ENCODE measurements at places on chromosomes 5 and 9.

- DNase-seq: no peak
These were observed 252.4 kb upstream of the NFIL3 start for GRCh38 chr9:91676046-91676445.

DNA sequence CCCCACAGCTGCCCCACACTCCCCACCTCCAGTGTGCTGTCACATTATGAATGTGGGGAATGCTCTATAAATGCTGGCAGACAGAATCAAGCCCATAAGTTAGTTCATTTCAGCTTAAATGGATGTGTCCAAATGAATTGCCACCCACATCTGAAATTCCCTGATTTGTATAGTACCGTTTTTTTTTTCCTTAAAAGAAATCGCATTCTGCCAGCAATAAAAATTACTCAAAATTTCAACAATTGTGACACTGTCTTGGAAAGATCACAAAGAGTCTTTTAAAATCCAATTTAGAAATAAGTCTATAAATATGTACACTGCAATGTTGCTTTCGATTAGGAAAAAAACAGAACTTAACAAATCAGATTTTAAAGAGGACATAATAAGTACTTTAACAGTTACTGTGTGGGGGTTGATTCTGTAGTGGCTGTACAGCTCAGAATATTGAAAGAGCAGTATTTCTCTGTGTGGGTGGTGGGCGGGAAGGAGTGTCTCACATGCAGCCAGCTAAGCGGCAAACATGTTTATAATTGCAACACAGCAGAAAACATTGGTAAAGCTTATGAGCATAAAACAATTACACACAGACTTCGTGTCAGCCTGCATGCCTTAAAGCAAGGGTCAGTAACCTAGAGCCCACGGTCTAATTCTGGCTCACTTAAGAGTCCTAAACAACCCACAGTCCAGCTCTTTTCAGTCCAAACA, 24.9 kb upstream of the CSNK1G3 start:
- DNase-seq: no peak

DNA sequence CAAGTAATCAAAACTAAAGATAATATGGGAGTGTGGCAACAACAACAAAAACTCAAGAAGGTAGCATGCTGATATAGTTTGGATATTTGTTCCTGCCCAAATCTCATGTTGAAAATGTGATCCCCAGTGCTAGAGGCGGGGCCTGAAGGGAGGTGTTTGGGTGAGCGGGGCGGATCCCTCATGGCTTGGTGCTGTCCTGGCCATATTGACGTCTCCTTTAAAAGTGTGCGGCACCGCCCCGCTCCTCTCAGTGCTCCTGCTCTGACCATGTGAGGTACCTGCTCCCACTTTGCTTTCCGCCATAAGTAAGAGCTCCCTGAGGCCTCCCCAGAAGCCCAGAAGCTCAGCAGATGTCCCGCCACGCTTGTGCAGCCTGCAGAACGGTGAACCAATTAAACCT, 25.6 kb downstream of the MED27 start:
- DNase-seq: no peak

- DNase-seq: no peak
These were observed 1018.9 kb upstream of the ARRDC3 start for GRCh38 chr5:92402045-92402444.

- no peak for DNase-seq
These were observed 488.5 kb downstream of the CTNND2 start for GRCh38 chr5:11415751-11416150.

GRCh38 chr9:108467653-108468324, 388.0 kb downstream of the ACTL7B start:
- DNase-seq: no peak

DNA sequence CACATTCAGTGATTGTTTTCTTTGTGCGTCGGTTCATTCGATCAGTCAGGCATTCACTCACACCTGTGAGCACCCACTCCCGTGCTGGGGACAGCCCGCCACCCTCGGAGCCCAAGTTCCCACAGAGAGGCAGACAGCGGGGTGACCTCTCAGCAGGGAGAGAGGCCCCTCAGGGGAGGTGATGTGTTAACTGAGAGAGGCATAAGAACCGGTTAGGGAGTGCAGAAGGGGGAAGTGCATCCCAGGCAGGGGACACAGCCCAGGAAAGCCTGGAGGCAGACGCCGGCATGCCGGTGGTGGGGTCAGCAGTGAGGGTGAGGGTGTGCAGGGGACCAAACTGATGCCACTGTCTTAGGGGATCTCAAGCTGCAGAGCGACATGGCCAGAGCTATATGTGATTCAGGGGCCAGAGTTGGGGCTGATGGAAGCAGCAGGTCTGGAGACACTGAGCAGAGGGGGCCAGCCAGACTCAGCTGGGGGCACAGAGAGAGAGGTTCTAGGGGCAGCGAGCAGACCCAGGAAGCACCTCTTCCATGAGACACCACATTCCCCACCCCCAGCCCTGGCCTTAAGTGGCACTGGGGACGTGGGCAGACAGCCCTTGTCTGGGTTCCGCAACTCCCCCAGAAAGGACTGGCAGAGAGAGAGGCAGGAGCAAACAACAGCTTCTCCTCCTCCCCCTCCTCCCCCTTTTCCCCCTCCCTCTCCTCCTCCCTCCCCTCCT, 35.9 kb downstream of the HK3 start:
- no peak for DNase-seq

- DNase-seq: peak; percentile 28
These were observed 26.4 kb downstream of the TNFSF15 start for GRCh38 chr9:114779352-114779845.

GRCh38 chr5:136901-137300, 44.9 kb downstream of the PLEKHG4B start:
- no peak for DNase-seq

GRCh38 chr5:83972236-83972635, 251.6 kb upstream of the HAPLN1 start:
- DNase-seq: peak; percentile 50

DNA sequence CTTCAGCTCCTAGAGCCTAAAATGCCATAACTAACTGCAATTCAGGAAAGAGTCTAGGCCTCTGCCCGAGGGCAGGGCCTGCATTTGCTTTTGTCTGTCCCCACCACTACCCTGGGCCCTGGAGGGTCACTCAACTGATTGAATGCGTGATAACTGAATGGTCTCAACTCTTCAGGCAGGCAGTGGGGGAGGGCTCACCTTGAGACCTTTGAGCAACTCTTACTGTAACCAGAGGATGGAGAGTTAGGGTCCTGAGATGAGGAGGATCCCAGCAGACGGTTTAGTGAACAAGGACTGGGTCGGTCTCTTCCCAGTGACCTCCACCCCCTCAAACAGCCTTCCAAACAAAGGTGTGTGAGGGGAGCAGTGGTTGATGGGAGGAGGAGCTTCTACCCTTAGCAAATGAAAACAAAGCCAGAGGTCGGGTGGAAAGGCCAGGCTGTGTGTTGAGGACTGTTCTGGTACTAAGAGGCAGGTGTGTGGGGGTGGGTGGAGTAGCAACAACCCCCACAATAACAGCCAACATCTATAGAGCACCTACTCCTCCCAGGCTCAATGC, 59.4 kb downstream of the CXXC5 start:
- no peak for DNase-seq

DNA sequence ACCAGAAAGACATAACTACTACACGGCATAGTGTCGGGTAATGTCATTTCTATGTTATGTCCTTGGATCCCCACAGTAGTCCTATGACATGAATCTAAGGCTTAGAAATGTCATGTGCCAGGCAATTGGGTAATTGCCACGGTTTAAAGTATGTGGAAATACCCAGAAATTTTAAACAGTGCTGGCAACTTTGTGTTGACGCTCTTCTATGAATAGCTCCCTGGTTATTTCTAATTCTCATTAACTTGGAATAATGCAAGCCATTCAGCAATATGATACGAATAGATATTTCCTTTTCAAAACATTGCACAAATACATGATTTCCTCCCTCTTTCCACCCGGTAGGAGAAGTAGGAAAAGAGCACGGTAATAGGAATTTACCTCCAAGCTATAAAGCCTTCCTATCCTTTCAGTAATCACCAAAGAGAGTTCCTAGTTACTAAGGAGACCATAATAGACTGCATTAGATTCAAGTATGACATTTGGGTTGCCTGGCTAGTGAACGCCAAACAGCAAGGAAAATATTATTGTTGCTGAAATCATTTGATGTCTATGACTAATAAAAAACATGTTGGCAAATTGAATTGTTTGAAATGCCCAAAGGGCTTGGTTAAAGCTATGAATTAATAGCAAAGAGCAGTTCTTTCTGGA, 168.4 kb downstream of the CCDC192 start:
- peak; percentile 39 for DNase-seq

DNA sequence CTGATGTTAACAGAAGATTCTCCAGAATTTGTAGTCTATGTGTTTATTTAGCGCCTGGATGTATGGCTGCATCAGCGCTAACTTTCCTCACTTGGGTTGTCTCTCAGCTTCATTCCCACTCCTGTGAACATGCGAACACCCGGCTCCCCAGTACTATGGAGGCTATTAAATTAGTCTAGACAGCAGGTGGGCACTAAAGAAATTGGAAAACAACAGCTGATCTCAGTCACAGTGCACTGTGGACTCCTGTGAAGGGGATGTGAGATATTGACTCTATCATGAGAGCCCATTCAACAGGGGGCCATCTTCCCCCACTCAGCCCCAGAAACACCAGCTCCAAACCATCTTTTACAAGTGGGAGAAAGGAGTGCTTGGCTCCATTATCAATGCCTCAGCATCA, 471.0 kb downstream of the KDM4C start:
- DNase-seq: no peak

DNA sequence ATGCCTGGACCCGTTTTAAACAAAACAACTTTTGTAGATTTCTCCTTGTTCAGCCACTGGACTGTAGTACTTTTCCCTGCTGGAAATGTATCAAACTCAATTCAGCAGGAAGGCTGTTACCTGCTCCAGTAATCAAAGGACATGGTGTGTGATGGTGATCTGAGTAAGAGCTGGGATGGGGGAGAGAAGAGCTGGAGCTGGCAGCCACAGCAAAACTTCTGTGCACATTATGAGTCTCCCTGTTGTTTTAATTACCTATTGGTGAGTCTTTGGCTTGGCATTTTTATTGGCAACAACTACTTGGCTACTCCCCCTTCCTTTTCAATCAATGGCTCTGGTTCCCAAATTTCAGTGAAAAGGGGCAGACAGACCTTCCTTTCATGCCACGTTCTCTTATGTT, 9.7 kb downstream of the NREP start:
- no peak for DNase-seq

- DNase-seq: no peak
These were observed 32.1 kb upstream of the SLC6A3 start for GRCh38 chr5:1477341-1477740.

DNA sequence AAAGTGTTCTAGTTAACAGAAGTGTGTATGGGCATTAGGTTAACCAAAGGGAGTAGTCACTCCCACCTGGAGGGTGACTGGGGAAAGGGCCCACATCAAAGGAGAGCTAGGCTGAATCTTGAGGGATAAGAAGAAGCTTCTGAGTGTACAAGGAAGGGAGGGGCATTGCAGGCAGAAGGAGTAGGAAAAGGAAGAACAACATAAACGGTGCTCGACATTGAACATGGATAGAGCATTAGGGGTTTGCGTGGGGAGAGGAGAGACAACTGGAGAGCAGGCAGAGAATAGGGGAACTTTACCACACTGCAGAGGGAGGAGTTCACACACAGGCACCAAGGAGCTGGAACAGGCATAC, 5.3 kb upstream of the GLRX start:
- no peak for DNase-seq

- peak; percentile 79 for DNase-seq
These were observed 39.4 kb downstream of the MRPS27 start for GRCh38 chr5:72280581-72281069.

DNA sequence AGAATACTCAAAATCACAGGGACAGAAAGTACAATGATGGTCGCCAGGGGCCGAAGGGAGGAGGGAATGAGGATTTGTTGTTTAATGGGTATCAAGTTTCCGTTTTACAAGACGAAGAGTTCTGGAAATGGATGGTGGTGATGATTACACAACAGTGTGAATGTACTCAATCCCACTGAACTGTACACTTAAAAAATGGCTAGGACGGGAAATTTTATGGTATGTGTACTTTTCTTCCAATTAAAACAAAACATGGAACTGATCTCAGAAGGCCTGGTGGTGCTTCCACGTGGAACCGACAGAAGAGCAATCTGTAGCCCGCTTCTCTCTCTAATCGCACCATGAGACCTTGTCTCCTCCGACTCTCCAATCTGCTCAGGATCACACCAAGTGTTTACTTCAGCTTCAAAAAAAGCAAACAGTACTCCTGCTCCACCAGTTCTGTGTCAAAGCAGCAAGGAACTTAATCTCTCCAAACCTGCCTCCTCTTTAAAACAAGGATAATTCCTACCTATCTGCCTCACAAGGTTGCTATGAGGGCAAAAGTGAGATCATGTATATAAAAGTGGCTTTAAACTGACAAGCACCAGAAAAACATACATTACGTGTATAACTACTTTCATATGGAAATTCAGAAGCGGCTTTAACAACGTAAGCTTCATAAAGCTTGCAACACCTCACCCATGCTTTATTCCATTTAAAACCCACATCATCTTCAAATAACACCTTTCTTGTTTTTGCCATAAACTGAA, 2.1 kb downstream of the ECPAS start:
- DNase-seq: peak; percentile 26

GRCh38 chr9:97319395-97319794, 11.9 kb downstream of the CCDC180 start:
- no peak for DNase-seq

DNA sequence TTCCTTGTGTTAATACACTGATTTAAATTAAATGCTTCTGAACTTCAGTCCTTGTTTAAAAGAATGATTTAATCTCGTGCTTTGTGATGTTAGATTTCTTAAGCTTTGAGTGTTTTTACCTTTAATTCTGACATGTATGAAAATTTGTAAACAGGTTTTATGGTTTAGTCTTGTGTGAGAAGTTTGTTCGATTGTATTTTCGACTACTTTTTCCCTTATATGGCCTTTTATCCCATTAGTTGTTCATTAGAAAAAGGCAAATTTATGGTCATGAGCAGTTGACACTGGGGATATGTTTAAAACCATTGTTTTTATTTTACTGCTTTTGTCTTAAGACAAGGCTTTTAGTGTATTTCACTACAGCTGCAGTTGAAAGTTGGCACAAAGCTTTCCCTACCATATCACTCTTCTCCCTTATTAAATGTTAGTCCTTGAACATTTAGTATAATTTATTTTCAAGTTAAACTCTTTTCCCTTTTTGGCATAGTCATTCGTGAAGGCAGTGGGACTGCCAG, 3.3 kb downstream of the UBE2R2 start:
- no peak for DNase-seq

- DNase-seq: no peak
These were observed 37.0 kb downstream of the SH3PXD2B start for GRCh38 chr5:172417130-172417841.

GRCh38 chr5:58641533-58641932, 58.7 kb downstream of the RAB3C start:
- DNase-seq: no peak

- DNase-seq: no peak
These were observed 118.6 kb upstream of the COL5A1 start for GRCh38 chr9:134522976-134523375.
